ENCODE measurements at places on chromosomes 3 and 15.

DNA sequence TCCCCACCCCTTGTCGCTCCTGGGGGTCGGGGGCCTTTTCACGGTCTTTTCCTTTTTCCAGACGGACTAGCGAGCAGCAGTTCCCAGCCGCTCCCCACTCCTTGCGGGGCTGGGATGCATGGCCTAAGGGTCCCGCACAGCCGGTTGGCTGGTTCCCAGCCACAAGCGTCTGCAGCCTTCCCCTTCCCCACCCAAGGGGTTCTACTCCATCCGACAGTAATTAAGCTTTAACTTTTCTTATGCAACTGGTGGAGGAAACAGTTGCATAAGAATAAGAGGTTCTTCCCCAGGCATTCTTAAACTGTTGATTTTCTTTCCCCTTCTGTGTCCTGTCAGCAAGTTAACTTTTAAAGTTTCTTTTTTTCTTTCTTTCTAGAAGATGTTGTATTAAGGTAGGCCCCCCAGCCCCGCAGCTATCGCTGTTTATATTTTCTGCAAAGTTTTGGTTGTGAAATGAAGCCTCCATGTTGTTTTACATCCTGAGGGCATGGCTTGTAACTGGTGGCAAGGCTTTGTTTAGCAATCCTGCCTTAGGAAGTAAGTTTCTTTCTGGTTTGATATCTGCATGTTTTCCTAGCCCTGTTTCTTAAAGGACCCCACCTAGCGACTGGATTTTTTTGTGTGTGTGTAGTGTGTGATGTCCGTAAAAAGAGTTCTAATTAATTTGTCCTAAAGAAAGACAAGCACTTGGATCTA lies 207.5 kb downstream of the ZNF385D start:
- DNase-seq = no peak

DNA sequence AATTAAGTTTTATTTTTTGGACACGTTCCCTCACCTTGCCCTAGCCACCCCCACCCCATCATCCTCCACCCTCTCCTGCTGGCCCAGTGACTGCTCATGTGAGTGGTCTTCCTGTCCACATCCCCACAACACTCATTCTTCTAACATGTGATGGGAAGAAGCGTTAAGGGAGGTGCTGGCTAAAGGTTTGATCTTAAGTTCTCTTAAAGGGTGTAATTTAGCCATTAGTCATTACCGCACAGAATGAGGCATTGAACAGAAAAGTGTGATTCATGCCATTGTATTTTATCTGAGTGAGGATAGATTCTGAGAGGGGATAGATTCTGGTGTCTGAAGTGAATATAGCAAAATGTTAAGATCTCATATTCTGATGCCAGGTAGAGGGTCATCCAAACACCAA lies 272.9 kb upstream of the TPM1 start:
- DNase-seq = no peak

DNA sequence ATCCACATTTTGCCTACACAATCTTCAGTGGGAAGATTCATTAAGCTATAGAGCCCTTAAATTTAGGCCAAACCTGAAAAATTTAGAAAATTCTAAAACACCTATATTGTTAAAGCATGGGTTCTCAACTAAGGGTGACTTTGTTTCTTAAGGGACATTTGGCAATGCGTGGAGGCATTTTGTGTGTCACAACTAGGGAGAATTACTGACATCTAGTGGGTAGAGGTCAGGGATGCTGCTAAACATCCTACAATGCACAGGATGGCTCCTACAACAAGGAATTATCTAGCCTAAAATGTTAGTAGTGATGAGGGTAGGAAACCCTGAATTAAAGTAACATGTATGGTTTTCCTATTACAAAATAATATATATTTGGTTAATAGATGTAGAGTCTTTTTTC lies 55.8 kb downstream of the TBC1D5 start:
- no peak for DNase-seq

- no peak for DNase-seq
Observed at GRCh38 chr3:130465521-130465920, 51.5 kb upstream of the COL6A6 start.

GRCh38 chr3:186093271-186093900 lies 15.5 kb downstream of the ETV5 start:
- no peak for DNase-seq

GRCh38 chr15:93294066-93294465 lies 205.1 kb upstream of the RGMA start:
- DNase-seq = no peak

DNA sequence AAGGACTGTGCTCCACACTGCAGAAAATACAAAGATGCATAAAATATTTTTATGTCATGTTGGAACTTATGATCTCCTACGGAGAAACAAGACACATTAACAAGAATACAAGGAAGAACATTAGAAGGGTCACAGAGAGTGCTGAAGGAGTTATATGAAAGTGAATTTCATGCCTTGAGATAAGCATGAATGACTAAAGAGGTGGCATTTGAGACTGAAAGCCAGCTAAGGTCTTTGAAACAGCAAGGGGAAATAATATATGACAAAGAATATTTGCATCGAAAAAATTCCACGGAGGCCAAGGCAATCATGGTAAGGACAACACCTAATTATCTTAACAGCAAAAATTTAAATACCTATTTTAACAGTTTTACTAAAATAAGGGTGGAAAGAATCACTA lies 12.5 kb downstream of the GSK3B start:
- DNase-seq = no peak

DNA sequence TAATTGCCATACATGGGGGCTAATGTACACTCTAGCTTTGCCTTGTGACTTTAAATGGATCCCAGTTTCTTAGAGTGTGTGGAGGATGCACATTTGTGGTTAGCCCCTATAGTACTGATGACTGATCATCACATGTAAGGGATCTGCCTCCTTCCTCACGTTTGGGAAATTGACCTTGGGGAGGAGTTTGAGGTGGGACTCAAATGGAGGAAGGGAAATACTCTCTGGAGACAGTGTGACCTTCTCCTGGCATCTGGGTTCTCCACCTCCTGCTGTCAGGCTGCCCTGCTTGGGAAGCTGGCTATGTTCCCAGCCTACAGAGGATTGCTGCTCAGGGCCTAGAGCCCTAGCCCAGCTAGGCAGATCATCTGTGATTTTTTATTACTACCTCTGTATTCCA lies 48.7 kb downstream of the PPM1L start:
- DNase-seq = no peak

DNA sequence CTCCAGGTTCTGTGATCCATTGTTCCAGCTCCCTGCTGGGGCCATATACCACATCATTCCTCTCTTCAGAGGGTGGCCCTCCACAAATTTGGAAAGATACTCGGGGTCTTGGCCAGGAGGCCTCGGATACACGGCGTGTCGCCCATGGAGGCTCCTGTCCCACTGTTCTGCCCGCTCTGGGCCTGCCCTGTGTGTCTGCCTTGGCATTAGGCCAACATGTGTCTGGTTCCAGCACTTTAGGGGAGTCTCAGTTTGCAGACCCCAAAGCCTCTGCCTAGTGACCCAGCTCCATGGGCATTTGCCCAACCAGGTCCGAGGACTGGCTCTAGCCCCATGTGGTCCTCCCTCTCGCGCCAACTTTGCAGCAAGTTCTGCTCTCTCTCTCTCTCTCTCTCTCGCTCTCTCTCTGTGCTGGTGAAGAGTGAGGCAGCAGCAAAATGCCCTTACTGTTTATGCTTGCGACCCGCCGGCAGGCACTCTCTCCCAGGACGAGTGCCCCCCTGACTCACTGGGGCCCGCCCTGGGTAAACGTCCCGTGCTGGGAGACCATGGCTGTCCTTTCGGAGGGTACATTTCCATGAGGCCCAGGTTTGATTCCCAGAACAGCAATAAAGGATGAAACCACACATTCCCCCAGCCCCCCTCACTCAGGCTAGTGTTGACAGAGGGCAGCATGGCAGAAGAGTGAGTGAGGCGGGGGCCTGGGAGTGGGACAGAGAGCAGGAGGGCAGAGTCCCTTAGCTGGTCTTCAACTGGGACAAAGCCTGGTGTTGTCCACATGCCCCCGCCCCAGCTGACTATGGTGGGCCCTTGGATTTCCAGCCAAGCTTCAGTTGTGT lies 77.9 kb downstream of the ISG20 start:
- no peak for DNase-seq

GRCh38 chr15:40942337-40942854 lies 10.9 kb upstream of the CHAC1 start:
- no peak for DNase-seq

DNA sequence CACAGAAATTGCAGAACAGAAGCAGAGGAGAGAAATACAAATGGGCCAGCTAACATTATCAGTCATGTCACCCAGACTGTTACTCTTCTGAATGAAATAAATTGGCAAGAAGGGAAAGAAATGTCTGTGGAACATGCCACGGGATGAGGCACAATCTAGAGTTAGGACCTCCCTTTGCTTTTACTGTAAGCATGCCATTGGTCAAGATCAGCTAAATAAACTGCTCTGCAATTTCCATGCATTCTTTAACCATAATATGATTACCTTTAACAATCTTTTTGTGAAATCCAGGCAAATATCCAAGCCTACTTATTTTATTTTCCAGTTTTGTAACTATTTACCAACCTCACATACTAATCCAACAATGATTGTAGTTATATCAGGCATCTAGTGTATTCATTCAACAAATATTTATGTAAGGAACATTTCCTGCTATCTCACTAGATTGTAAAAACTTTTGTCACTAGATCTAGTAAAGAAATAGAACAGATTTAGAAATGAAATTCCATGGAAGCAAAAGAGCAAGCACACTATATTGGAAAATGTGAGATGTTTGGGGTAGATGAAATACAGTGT lies 383.4 kb downstream of the MECOM start:
- no peak for DNase-seq

DNA sequence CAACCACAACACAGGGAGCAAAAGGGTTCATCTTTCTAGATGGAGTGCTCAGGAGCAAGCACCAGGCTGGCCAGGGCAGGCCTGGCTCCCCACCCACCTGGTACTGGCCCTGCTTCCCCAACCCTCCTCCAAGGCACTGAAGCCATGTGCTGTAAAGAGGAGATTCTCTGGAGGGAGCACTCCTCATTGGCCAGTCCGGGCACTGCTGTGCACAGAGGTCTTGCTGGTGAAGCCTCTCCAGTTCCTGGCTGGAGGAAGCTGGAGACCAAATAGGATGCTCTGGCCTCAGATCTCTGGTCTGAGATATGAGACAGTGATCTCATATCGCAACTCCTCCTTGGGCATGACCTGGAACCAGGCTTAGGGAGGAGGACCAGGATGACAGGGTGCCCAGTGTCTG lies 7.7 kb upstream of the SEMA3F start:
- DNase-seq = no peak

DNA sequence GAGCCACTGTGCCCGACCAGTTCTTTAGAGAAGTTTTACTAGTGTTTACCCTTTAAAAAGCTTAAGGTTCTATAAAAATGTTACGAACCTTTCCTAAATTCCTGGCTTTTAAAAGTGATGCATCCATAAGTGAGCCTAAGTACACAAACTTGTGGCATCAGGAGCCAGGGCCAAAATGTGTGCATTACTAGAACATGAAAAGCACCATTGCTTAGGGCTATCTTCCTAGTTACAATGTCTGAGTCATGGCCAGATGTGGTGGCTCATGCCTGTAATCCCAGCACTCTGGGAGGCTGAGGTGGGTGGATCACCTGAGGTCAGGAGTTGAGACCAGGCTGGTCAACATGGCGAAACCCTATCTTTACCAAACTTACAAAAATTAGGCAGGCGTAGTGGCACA lies 39.9 kb downstream of the LEO1 start:
- no peak for DNase-seq

GRCh38 chr3:126340081-126340511 lies 17.1 kb downstream of the KLF15 start:
- DNase-seq = no peak

- DNase-seq = no peak
Observed at GRCh38 chr3:112061152-112061551, 25.0 kb upstream of the C3orf52 start.

- DNase-seq = no peak
Observed at GRCh38 chr3:147379651-147380050, 26.7 kb downstream of the ZIC4 start.

DNA sequence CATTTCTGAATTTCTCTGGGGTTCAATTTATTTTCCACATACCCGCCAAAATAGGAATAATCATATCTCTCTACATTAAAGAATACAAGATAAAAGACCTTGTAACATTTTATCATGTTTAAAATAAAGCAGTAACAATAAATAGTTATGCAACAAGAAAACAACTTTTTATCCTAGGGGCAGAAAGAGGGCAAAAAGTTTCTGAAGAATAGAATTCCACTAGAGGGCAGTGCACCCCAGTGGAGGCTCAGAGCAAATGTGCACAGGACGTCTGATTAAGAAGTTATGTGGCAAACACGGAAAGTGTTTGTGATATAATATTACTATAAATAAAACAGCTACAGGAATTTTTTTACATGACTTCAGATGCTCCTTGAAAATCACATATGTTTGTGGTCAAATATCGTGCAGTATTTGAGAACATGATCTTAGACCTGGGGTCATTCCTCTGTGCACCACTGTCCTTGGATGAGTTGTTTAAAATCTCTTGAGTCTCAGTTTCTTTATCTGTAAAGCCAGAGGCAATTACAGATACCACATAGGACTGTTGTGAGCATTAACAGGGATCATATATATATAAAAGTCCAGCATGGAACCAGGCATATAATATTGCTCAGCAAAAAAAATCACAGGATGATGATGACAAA lies 13.2 kb upstream of the PIK3R4 start:
- no peak for DNase-seq

- DNase-seq = no peak
Observed at GRCh38 chr15:92780843-92781242, 119.3 kb upstream of the CHD2 start.

DNA sequence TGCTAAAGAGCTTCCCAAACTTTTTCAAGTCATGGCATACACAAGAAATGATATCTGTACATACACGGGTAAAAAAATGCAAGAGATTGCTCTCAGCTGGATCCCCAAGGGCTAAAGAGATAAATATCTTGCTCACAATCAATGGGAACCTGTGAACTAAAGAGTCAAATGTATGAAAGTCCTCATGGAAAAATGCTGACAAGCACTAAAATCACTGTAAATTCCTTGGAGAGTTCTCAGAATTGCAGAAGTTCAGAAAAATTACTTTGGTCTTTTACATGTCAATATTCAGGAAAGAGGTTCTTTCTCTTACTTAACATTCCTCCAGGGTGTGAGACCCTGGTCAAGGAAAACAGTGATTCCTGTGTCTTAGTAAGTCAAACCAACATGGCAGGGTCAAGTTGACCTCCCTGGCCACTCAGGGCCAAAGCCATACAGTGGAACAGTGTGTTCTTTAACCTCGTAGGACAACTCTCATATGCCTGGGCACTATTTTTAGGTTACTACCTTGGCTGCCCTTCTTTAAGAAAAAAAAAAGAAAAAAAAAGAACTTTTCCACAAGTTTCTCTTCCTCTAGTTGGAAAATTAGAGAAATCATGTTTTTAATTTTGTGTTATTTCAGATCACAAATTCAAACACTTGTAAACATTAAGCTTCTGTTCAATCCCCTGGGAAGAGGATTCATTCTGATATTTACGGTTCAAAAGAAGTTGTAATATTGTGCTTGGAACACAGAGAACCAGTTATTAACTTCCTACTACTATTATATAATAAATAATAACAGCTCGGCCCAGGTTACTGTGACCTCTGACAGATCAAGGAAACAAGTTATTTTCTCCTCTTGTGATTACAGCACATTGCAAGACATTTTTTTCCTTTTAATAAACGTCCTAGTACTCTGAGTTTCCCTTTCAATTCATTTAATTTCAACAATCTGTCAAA lies 12.5 kb downstream of the SSR3 start:
- no peak for DNase-seq

- DNase-seq = no peak
Observed at GRCh38 chr3:88003115-88003755, 55.6 kb downstream of the CGGBP1 start.

Data from stimulated activated CD4-positive, alpha-beta T cell treated with anti-CD3 and anti-CD28 coated beads, Interleukin-1b, Interleukin-23, amount 100 ng/mL, for 24 hours (primary cell).